Activated CD8-positive, alpha-beta memory T cell treated with anti-CD3 and anti-CD28 coated beads, Interleukin-2, amount 10 ng/mL, durations not matched to agents 7 days and 5 days (primary cell): ENCODE measurements at places on chromosomes 11 and 22. TPM values are rescaled to one million over a fixed set of nuclear protein-coding genes. Genes with fewer than 3 reads are reported as not detected.

SCO2 gene
- total RNA-seq = 11.6 TPM

RNF121 gene
- 38.7 TPM for total RNA-seq

MS4A4E gene
- total RNA-seq = not detected

TSSK2 gene
- not detected for total RNA-seq

ANGPTL5 gene
- total RNA-seq = not detected

IFITM10 gene
- 0.96 TPM for total RNA-seq
